Activated gamma-delta T cell treated with Interleukin-2 at 50 U/mL for 16 hours (primary cell): ENCODE measurements at places on chromosomes 1 and 21.

GRCh38 chr1:156508955-156509234 lies 8.3 kb upstream of the MEF2D start:
- no peak for DNase-seq

DNA sequence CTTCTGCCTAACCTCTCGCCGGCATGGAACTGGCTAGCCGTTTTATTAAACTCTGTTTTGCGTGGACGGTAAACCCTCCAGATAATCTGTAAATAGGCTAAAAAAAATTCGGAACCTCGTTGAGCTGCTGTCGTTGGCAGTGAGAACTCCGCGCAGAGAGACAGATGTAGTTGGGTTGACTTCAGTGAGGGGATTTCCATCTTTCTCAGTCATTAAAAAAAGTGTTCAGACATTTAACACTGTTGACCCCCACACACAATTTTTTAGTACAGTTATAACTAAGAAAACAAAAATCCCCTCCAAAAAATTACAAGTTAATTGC lies 464 bp downstream of the PARK7 start:
- no peak for DNase-seq

GRCh38 chr1:162364498-162364897 lies 12.2 kb downstream of the SPATA46 start:
- DNase-seq: no peak

- DNase-seq: no peak
Observed at GRCh38 chr1:11354893-11355553, 82.0 kb downstream of the UBIAD1 start.

GRCh38 chr1:29332204-29332603 lies 95.9 kb downstream of the PTPRU start:
- no peak for DNase-seq

DNA sequence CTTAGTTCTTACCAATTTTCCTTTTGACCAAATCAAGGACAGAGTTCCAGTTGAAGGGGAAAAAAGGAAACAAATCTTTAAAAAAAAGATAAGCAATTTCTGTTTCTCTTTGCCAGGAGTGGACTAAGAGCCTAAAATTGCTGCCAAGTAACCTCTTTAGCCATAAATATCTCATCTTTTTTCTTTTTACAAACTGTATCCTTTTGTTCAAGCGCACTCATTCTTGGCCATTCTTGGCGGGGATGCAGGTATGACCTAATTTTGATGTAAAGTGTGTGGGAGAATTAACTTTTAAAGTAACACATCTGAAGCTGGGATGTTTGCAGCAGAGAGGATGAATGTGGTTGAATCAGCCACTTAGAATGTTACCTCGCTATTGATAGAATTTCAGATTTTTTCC lies 13.4 kb upstream of the KIF1B start:
- no peak for DNase-seq

DNA sequence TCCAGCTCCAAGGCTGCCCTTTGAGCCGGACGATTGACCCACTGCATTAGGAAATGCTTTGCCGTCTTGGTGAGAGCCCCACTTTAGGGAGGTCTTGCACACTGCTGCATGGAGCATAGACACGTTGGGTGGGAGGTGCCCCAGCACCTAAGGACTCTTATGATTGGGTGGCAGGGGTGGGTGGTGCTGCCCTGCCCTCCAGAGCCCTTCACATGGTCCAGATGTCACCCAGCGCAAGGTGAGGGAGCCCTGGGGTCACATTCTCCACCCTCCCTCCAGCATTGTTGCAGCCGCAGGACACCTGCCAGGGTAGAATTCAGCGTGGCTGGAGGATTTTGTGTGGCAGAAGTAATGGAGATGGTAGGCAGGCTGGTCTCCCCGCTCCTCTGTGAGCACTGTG lies 137.4 kb upstream of the COL6A1 start:
- DNase-seq: no peak
